ENCODE measurements at places on chromosomes 1 and 21.

DNA sequence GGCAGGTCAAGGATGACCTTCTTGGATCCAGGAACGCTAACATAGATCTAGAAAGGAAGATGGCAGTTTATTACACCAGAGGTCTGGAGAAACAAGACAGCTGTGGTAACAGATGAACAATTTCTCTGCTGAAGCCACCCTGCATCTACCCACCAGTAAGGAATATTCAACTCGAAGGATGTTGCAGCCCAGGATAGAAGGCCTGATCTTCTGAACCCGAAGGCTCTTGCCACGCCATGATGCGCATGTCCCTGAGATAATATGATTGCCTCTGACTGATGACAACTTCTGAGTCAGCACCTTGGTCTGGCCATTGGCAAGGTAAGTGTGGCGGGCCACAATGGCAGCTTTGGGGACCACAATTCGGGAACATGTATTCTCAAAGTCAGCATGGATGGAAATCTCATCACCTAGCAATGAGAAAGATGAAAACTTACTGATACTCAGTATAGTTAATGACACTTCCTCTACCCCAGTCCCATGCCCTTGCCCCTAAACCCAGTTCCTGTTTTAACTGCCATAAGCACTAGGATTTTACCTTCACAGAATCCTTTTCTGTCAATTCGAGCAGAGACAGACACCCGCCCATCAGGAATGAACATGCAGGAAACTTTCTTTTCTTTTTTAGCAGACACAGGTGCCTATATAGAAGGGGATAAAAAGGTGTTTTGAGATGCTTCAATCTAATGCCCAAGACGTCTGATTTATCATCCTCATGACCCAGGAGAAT is 1.8 kb downstream of the TXNIP start:
- DNase-seq, result no peak

GRCh38 chr1:232486006-232486405 is 143.9 kb downstream of the SIPA1L2 start:
- no peak for DNase-seq

DNA sequence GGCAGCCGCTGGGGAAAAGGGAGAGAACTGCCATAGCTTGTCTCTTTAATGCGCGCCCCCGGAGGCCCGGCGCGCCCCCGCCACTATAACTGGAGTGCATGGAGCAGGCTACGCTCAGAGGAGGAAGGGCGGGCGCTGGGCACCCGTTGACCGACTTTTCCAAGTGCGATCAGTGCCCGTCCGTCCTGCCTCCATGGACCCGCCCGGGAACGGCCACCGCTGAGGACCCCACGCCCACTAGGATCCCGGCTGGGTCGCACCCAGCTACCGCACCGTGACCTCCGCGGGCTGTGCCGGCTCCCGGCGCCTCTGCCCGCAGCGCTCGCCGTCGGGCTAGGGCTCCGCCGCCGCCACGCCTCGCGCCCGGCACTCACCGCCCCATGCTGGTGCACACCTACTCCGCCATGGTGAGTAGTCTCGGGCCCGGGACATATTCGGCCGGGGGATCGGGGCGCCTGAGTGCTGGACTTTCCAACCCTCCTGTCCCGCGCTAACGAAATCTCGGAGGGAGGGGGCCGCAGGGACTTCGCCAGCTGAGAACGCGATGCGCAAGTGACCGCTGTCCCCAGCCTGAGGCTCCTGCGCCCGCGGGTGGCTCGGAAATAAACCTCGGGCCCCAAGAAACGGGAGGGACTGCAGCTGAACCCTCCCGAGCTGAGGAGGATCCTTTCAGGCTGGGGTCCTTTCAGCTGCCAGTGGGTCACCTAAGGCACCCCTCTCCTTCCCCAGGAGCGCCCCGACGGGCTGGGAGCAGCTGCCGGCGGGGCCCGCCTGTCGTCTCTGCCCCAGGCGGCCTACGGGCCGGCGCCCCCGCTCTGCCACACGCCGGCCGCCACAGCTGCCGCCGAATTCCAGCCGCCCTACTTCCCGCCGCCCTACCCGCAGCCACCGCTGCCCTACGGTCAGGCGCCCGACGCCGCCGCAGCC is at the start of gene TFAP2E:
Gene TFAP2E (plus strand): TSS at position 117 of the 927 bp plus-strand sequence. CDS start 264 bp downstream, at position 381.
- DNase-seq, result no peak

- peak; percentile 70 for DNase-seq
These were observed 144.0 kb downstream of the KIF26B start for GRCh38 chr1:245298781-245299180.

- DNase-seq, result no peak
These were observed 3.3 kb upstream of the ALG14 start for GRCh38 chr1:95076034-95076433.

DNA sequence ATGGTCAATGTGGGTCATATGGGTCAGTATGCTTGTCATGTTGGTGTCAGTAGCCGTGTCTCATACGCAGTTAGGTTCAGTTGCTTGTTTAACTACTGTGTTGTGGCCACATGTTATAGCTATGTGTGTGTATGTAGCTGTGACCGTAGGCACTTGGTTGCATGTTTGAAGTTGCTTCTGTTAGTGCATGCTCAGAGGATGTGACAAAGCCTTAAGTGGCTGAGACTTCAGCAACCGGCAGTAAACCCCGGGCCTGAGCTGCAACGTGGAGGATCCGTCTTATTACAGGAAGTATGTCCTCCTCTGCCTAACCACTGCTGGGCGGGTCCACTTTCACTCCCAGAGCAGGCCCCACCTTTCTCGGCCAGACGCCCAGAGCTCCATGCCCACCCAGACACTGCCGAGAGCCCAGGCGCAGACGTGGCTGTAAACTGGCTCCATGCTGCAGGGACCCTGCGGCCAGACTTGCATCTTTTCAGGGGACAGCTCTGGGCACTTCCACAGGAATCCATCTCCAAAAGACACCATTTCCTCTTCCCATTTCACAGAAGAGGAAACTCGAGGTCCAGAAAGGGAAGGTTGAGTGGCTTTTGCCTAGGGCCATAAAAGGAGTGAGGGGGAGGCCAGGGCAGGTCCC is 2.2 kb downstream of the TCEA3 start:
- peak; percentile 44 for DNase-seq

All from GM04503 (cell line).